ENCODE measurements at places on chromosomes 7 and 10.

DNA sequence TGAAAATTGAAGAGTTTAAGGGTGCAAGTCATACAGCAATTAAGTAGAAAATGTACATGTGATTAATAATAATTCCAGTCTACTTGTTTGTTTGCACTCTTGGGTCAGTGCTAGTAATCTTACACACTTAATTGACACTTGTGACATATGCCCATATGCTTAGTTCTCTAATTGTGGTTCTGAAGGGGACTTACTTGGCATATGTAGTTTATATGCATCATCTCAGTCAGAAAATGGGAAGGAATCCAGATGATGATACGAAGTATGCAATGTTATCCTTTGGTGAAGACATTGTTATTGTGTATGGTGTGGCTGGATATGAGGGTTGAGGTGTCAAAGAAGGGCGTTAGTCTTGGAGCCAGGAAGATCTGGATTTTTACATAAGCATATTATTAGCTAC lies 193.5 kb upstream of the HDAC9 start:
- no peak for DNase-seq

DNA sequence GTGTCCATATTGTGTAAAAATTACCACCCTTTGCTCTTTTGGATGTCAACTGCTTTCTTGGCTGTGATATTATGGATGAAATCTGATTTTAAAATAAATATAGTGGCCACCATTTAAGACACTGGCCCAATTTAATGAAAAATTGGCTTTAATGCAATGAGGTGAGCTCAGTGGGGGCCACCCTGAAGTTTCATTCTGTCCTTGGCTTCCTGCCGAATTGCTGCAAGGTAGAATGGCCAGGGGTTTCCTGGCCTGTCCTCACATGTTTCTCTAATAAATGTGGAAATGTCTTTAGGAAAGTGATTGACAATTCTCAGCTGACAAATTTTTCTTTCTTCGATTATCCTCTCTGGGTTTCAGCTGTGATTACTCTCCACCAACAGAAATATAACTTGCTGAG lies 36.0 kb downstream of the DYNC1I1 start:
- no peak for DNase-seq

DNA sequence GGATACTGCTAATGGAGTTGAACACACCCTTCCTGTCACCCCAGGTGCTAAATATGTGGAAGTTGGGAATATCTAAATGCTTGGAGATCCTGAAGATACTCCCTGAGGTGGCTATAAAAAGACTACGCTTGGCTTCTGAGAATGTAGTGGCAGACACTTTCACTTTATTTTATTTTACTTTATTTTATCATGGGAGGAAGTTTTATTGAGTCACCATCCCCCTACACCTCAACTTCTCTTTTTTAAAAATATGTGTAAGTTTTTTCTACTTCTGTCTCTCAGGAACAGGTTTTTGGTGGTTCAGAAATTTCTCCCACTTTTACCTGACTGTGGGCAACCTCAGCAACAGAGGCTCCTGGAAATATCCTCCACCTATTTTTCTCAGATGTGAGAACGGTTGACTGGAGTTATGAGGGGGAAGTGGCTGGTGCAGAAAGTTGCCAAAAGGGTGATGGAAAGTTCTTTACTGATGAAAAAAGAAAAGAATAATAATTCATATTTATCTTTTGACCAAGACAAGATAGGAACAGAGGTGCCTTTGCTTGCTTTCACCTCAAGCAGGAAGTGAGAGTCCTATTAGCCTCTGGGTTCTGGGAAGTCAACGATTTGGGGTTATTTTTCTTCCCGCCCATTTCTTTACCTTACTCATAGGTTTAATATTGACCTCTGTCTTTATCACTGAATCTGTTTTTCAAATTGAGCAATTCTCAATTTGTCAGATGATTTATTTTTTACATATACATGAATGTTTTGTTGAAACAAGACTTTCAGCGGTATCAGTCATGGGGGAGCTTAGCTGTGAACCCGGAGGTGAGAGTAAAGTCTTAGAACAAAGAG lies 103.6 kb downstream of the AHR start:
- DNase-seq, result no peak

DNA sequence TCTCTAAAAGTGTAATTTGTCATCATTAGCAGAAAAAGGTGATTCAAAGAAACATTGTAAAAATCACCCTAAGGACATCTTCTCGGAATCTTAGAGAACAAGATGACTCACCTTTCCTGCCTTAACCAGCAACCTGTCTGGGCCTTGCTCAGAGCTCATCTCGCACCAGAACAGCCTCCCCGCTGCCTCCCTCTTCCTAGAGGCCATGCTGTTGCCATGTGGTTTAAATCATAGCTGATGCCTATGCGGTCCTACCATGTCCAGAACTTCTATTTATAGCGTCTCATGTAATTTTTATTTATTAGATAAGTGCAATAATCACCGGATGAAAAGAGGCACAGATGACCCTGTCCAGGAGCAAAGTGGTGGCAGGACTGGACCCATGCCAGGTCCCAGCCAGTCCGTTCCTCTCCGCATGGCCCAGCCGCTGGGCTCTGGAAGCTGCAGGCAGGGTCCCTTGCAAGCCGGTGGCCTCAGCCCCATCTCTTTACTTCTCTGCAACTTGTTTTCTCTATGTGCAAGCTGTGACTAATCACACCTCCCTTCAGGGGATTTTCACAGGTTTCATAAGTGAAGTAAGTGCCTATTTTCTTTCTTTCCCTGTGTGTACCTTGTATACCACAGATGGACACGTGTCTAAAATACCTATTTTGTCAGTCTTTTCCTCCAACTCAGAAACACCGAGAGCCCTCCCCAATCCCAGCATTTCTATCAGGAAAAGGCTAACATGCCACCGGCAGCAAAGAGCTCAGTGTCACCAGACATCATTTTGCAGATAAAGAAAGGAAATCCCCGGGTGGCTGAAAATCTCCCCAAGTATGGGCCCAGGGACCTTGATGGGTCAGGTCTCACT lies 27.1 kb downstream of the KLF6 start:
- DNase-seq, result no peak

- DNase-seq, result no peak
Measured at GRCh38 chr10:69025370-69025896, 36.8 kb downstream of the KIFBP start.

- no peak for DNase-seq
Measured at GRCh38 chr7:33517191-33517590, 387.8 kb downstream of the BBS9 start.

- peak; percentile 74 for DNase-seq
Measured at GRCh38 chr7:70694971-70695794, 436.8 kb upstream of the GALNT17 start.
